Activated CD4-positive, CD25-positive, alpha-beta regulatory T cell treated with anti-CD3 and anti-CD28 coated beads, Interleukin-2, amount 50 U/mL, for 72 hours (primary cell): ENCODE measurements at places on chromosomes 16 and 17.

GRCh38 chr16:11556945-11557720 is 29.6 kb downstream of the LITAF start:
- DNase-seq = no peak

DNA sequence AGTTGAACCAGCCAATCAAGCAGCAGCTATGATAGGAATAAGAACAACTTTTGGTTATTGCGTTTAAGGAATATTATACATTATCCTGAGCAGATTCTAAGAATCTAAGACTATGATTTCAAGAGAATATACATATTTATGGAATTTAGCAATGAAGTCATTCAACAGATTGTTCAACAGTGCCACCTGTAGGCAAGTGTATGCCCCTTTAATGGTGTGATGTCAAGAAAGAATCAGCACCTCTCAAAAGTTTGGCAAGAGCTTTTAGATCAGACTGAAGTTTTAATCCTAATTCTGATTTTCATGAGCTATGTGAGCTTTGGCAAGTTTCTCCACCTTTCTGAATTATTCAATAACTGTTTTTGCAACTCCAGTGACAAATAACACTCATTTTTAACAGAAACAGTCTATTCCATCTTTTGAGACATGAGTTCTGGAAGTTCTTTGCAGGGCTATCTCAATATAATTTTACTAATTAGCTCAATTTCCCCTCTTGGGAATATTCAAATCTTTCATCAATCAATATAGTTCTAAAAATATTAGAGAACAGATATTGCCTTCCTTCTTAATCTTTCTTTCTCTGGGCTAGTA is 474.3 kb upstream of the TOM1L1 start:
- DNase-seq = no peak

GRCh38 chr17:44687756-44688155 is 1.8 kb downstream of the CCDC43 start:
- no peak for DNase-seq

GRCh38 chr16:52404546-52404945 is 142.4 kb downstream of the TOX3 start:
- no peak for DNase-seq

GRCh38 chr17:47324224-47325020 is 667 bp downstream of the EFCAB13 start:
- DNase-seq = peak; percentile 47

DNA sequence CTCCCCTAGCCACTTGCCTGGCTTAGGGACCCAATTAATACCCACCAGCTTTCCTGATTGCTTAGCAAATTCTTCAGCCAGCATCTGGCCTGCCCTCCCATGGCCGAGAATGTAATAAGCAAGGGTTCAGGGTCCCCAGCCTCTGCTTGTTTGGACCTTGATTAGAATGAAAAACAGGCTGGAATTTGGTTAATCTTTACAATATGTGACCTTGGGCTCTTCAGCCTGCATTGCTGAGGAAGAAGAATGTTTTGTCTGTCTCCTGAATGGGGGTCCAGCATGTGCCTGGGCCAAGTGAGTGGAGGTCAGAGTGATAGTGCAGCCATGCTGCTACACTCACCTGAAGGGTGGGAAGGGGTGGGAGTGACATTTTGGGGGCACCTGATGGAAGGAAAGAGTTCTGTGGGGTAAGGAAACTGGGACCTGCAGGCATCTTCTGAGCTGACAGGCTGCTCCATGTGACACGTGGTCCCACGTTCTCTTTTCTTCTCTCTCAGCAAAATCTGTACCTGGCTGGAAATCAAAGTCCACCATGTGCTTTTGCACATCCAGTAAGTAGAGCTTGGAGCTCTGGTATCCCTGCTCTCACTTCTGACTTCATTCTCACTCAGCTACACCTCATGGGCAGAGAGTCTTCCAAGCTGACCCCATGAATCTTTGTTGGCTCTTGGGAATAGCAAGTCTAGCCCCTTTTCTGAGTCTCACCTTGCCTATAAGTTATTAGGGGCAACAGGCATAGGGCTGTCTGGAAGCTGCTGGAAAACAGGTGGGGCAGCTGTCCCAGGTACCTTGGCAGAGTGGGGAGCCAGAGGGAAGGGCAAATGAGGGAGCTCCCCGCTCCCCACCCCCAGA is 5.3 kb downstream of the TMEM106A start:
- no peak for DNase-seq

DNA sequence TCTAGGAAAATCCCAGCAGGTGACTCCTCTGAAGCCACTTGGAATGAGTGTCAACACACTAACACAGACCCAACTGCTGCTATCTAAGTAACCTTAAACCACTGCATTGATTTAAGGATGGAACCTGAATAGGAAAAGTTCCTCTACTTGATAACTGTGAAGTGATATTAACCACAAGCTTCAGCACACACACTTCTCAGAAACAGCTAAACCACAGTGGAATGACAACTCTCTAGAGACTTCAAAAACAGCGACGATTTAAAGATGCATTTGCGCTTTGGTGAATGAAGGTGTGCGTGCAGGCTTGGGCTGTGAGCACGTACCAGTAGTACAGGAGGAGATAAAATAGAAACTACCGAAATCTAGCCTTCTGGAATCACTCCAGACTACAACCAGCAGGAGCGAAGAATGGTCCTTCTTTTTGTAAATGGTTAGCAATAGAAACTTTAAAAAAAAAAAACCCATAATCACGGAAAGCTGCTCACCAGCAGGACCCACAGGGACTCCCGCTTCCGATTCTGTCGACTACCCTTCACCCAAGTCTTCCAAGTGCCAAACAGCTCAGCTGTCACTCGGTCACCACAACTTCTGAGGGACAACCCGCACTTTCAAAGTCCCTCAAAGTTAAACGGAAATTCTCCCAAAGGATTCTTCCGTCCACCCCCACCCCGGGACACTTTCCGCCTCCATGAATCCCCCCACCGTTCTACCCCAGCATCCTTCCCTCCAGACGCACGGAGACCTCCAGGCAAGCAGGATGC is 137.7 kb upstream of the CORO6 start:
- no peak for DNase-seq

DNA sequence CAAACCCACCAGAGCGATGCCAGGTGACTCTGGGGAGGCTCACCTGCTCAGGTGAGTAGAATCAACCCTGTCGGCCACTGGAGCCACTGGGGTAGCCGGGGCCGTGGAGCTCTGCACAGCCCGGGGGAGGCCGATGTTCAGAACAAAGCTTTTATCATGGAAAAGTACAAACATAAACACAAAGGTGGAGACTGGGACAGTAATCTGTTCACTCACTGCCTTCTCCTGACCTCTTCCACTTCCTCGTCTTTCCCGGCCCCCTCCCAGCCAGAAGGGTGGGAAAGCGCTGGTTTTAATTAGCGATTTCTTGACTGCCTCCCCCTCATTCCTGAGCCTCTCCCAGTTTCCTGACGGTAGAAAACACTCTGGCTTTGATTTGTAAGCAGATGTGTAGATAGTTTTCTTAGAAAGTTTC is 9.8 kb upstream of the TEX19 start:
- DNase-seq = no peak

- no peak for DNase-seq
These were observed 282.2 kb downstream of the MAF start for GRCh38 chr16:79318143-79318899.

GRCh38 chr16:66175058-66175457 is 191.4 kb upstream of the CDH5 start:
- DNase-seq = no peak

DNA sequence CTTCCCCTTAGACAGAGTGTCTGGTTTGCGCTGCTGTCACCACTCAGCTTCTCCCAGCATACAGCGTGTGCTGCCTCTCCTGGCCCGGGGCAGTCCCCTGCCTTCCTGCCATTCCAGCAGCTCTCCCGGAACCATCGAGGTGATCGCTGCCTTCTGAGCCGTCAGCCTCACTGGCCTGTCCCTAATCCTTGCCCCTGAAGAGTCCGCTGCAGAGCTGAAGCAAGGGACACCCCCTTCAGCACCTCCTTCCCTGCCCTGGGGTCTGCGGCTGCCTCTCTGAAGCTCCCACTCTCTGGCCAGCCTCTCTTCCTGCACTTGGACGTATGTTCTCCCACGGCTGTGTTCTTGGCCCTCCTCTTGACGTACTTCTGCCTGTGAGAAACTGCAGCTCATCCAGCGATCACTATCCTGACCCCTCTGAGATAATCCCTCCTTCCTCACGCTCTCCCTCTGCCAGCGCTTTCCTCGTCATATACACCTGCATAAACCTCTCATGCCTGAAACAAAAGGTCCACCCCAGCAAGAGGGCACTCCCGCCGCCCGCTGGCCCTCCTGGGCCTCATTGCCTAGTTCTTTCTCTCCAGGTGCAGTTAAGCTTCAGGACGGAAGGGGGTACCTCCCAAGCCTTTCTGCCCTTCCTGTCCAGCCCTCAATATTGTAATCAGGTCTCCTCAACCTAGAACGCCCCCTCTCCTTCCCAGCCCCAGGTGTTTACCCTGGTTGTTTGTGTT is 220.6 kb upstream of the CHMP6 start:
- no peak for DNase-seq

GRCh38 chr16:53960050-53960812 is 256.3 kb downstream of the FTO start:
- DNase-seq = no peak

GRCh38 chr17:17783825-17784656 is 52.7 kb downstream of the SREBF1 start:
- no peak for DNase-seq

- DNase-seq = no peak
These were observed 9.7 kb downstream of the ETV4 start for GRCh38 chr17:43536236-43536992.
